ENCODE measurements at places on chromosomes 16 and 17.

GRCh38 chr17:31408586-31408985 is 17.1 kb downstream of the RAB11FIP4 start:
- DNase-seq: no peak

GRCh38 chr16:76946879-76947278 is 244.1 kb upstream of the MON1B start:
- peak; percentile 9 for DNase-seq

GRCh38 chr17:68435876-68436842 is 21.1 kb downstream of the WIPI1 start:
- DNase-seq: peak; percentile 80

GRCh38 chr16:80693553-80693952 is 110.8 kb downstream of the CDYL2 start:
- no peak for DNase-seq

- DNase-seq: peak; percentile 84
Measured at GRCh38 chr17:77451245-77451893, 310.6 kb downstream of the SEC14L1 start.

- no peak for DNase-seq
Measured at GRCh38 chr16:10931134-10931533, 11.1 kb downstream of the DEXI start.

GRCh38 chr16:49682577-49683165 is 173.2 kb downstream of the ZNF423 start:
- no peak for DNase-seq

GRCh38 chr17:57277923-57278604 is 21.7 kb downstream of the MSI2 start:
- no peak for DNase-seq

- peak; percentile 97 for DNase-seq
Measured at GRCh38 chr16:56332464-56333079, 92.8 kb downstream of the AMFR start.

DNA sequence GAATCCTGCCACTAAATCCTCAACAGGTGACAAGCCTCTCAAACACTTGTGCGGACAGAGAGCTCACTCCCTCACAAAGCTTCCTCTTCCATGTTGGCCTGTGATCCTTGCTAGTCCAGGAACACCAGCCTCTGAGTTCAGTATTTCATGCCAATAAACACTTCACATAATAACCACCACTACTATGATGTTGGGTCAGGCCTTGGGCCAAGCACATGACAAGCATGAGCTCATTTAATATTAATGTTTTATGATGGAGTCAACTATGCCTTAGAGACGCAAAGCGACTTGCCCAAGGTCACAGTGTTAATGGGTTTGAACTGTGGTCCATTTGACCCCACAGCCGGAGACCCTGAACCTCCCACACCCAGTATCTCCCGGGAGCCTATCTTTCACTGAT is 129.1 kb downstream of the GAS7 start:
- DNase-seq: peak; percentile 52

- no peak for DNase-seq
Measured at GRCh38 chr16:53852678-53853077, 148.7 kb downstream of the FTO start.

GRCh38 chr16:21701271-21701670 is 37.5 kb downstream of the OTOA start:
- DNase-seq: no peak

- DNase-seq: peak; percentile 4
Measured at GRCh38 chr16:77739559-77739892, 17.2 kb downstream of the NUDT7 start.

GRCh38 chr17:82300707-82301270 is 16.6 kb downstream of the CD7 start:
- peak; percentile 63 for DNase-seq

DNA sequence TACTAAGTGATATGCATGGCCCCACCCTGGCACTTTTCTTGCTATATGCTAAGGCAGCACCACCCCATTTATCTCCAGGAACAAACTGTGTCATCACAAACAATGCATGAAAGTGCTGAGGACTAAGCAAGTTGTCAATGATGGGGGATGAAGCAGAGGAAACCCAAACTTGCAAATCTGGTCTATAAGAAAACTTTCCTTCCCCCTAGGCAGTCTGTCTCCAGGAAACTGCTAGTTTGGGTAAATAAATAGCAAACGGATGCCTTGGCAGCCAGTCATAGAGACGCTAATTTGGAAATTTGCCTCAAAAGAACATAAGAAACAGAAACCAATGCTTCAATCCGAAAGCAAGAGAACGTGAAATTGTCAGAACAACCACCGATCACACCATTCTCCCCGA is 5.6 kb upstream of the HSBP1 start:
- no peak for DNase-seq
